ENCODE measurements at places on chromosomes 7 and 10. TPM values are rescaled to one million over a fixed set of nuclear protein-coding genes. Genes with fewer than 3 reads are reported as not detected.

Gene SLC39A12
- total RNA-seq, result not detected

- no peak for DNase-seq
These were observed 34.2 kb downstream of the C7orf33 start for GRCh38 chr7:148624735-148625134.

Gene ACBD7
- total RNA-seq, result 12.0 TPM

- no peak for DNase-seq
These were observed 305.7 kb downstream of the CALN1 start for GRCh38 chr7:72106405-72106804.

DNA sequence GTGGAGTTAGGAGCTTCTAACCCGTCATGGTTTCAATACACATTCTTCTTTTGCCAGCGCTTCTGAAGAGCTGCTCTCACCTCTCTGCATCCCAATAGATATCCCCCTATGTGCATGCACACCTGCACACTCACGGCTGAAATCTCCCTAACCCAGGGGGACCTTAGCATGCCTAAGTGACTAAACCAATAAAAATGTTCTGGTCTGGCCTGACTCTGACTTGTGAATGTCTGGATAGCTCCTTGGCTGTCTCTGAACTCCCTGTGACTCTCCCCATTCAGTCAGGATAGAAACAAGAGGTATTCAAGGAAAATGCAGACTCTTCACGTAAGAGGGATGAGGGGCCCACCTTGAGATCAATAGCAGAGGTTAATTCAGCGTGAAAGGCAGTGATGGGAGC, 22.4 kb downstream of the PRSS2 start:
- DNase-seq, result no peak

- no peak for DNase-seq
These were observed 411.2 kb downstream of the KCNMA1 start for GRCh38 chr10:77226452-77226851.

Gene ORC5
- total RNA-seq, result 27.9 TPM

Gene PCLO
- 3.5 TPM for total RNA-seq

GRCh38 chr7:78326189-78326588, 527.6 kb downstream of the PHTF2 start:
- DNase-seq, result no peak

- DNase-seq, result no peak
These were observed 317.7 kb upstream of the SEMA3C start for GRCh38 chr7:81236560-81236959.

GRCh38 chr7:110637252-110637651, 453.7 kb upstream of the LRRN3 start:
- DNase-seq, result no peak

Gene OR9A2
- total RNA-seq, result not detected

Gene PLXNA4
- 21.7 TPM for total RNA-seq

Gene NEUROG3
- 0.43 TPM for total RNA-seq

DNA sequence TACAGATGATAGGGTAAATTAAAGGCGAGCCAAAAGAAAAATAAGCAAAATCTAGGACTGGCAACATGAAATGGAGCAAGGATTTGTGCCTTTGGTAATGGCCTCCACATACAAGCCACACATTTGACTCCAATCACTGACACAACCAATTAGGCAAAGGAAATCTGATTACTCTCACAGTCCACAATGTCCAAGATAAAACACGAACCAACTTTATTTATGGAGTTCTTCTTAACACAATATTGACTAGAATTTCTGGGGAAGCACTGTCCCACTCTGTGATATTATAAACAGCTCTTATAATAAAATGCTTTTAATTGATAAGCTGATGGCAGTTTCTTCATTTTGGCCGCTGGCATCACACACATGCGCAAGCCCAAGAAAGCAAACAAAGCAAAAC, 334.2 kb downstream of the ABCA13 start:
- DNase-seq, result no peak

- no peak for DNase-seq
These were observed 71.3 kb downstream of the DENND11 start for GRCh38 chr7:141630621-141631020.

DNA sequence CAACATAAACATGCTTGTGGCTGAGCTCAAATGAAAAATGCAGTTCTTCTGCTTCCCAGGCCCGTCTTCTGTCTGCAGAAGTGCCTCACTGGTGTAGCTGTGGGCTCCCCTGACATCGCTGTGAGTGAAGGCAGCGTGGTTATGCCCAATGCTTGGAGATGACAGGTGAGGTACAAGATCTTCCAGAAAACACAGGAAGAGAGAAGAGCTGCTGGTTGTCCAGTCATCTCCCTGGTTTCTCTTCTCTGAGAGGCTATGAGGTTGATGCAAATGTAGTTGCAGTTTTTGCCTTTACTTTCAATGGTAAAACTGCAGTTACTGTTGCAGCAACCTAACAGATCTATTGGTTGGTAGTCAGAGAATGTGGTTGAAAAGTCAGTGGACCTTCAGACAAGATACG, 223.6 kb downstream of the GATA3 start:
- no peak for DNase-seq

- DNase-seq, result no peak
These were observed 1.6 kb downstream of the AHR start for GRCh38 chr7:17300012-17300411.

Gene PRLHR
- not detected for total RNA-seq

Data from neural crest cell (in vitro differentiated cells).